Sigmoid colon (tissue), 7 donors: ENCODE measurements at places on chromosomes 4 and X. TPM values are rescaled to one million over a fixed set of nuclear protein-coding genes. Genes with fewer than 3 reads are reported as not detected.

GRCh38 chr4:34271479-34272355, 1972.6 kb downstream of the ARAP2 start:
- no peak overlapping the region for H3K27ac ChIP-seq
- DNase-seq, result no peak
- no peaks in the 10 kb centered on the region for H3K27me3 ChIP-seq
- no peak overlapping the region for H3K4me3 ChIP-seq
- H3K36me3 ChIP-seq, result no peaks in the 10 kb centered on the region
- H3K4me1 ChIP-seq, result no peaks in the 10 kb centered on the region

DNA sequence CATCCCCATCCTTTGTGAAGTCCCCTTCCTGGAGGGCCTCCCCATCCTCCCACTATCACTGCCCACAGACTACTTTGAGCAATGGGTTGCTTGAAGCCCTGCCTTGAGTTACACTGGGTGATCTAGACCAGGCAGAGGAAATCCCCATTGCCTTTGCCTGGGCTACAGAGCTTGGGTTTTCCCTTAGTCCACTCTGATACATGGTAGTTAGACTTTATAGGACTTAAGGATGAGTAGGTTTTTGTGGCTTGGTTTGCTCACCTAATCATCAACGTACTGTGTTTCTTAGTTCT, 56.6 kb downstream of the TMEM131L start:
- no peak for DNase-seq
- H3K36me3 ChIP-seq, result no peaks in the 10 kb centered on the region

- no peak for DNase-seq
- H3K36me3 ChIP-seq, result no peaks in the 10 kb centered on the region
- peaks cover 11% of the 10 kb centered on the region for H3K4me1 ChIP-seq
- H3K27ac ChIP-seq, result no peak overlapping the region
- H3K27me3 ChIP-seq, result peaks cover 9% of the 10 kb centered on the region
Observed at GRCh38 chr4:186487726-186488125, 67.6 kb downstream of the MTNR1A start.

- H3K27ac ChIP-seq, result no peak overlapping the region
- H3K4me3 ChIP-seq, result no peak overlapping the region
- no peak for DNase-seq
- H3K36me3 ChIP-seq, result no peaks in the 10 kb centered on the region
Observed at GRCh38 chr4:49221209-49221608, 235.1 kb downstream of the CWH43 start.

The SPRY1 gene
- total RNA-seq, result 37.6 TPM

- H3K27me3 ChIP-seq, result no peaks in the 10 kb centered on the region
- DNase-seq, result no peak
- H3K36me3 ChIP-seq, result no peaks in the 10 kb centered on the region
- H3K4me3 ChIP-seq, result no peak overlapping the region
- H3K4me1 ChIP-seq, result no peaks in the 10 kb centered on the region
Observed at GRCh38 chr4:177505171-177505615, 63.0 kb upstream of the AGA start.

DNA sequence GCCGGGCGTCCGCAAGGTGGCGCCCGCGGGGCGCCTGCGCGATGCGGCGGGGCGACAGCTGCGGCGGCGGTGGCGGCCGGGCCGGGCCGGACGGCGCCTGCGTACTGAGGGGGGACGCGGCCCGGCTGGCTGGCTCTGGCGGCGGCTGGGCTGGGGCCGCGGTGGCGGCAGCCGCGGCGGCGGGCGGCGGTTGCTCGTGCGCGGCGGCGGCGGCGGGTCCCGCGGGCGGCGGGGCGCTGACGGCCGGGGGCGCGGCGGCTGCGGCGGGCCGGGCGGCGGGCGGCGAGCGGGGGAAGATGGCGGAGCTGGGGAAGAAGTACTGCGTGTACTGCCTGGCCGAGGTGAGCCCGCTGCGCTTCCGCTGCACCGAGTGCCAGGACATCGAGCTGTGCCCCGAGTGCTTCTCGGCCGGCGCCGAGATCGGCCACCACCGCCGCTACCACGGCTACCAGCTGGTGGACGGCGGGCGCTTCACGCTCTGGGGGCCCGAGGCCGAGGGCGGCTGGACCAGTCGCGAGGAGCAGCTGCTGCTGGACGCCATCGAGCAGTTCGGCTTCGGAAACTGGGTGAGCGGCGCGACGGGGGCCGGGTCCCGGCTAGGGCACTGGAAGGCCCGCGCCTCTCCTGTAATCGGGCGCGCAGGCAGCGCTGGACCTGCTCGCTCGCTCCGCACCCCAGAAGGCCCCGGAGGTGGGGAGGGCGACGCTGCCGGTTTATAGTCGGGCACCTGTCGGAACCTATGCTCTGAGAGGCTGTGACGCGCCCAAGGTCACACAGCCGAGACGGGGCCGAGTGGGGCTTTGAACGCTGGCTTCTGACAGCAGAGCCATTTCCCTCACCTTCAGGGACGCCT, at the start of gene TADA2B:
Gene TADA2B (plus strand): TSS at position 89 of the 853 bp plus-strand sequence. CDS start 208 bp downstream, at position 297.
- H3K36me3 ChIP-seq, result peaks cover 7% of the 10 kb centered on the region
- H3K4me3 ChIP-seq, result peak within 1 kb of the TSS; percentile 99
- no peaks in the 10 kb centered on the region for H3K27me3 ChIP-seq
- DNase-seq, result peak; percentile 79
- peaks cover 49% of the 10 kb centered on the region for H3K4me1 ChIP-seq
- H3K27ac ChIP-seq, result peak within 1 kb of the TSS; percentile 91

The CXCL6 gene
- not detected for total RNA-seq

DNA sequence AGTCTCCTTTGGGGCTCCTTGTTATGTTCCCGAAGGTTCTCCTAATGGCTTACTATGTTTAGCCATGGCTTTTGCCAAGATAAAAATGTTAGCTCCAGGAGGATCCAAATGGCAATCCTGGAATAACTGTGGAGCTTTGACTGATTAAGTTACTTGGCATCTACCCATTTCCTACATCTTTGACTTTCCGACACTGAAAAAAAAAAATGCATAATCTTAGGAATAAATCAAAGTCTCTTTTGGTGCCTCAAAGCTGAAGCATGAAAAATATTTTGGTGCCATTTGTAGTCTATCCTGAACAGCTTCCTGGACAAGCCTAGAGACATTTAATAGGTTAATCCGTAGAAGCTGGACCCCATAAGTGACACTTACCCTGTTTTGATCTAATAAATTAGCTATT, 191.7 kb downstream of the PALLD start:
- H3K27ac ChIP-seq, result no peak overlapping the region
- no peaks in the 10 kb centered on the region for H3K4me1 ChIP-seq
- H3K27me3 ChIP-seq, result no peaks in the 10 kb centered on the region
- no peaks in the 10 kb centered on the region for H3K36me3 ChIP-seq
- no peak for DNase-seq

The UGT2B17 gene
- total RNA-seq, result 1.1 TPM

DNA sequence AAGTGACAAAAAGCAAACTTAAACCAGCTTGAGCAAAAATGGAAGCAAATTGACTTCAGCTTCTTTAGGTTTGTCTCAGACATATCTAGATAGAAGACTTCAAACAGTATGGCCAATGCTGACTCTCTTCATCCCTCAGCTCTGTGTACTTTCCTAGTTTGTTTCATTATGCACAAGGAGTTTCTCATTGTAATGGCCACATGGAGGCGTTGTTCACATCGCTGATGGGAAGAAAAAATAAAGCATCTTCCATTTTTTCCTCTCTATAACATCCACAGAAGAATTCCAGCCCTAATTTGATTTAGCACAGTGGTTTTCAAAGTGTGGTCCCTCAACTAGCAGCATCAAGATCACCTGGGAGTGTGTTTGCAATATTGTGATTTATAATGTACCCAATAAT, 397.5 kb upstream of the PRKX start:
- no peaks in the 10 kb centered on the region for H3K36me3 ChIP-seq
- DNase-seq, result no peak
- H3K27ac ChIP-seq, result no peak overlapping the region
- H3K4me1 ChIP-seq, result no peaks in the 10 kb centered on the region
- H3K27me3 ChIP-seq, result no peaks in the 10 kb centered on the region

GRCh38 chr4:7766661-7767345, 172.9 kb downstream of the AFAP1 start:
- DNase-seq, result peak; percentile 90
- H3K27ac ChIP-seq, result peak overlapping the region; percentile 46
- H3K4me3 ChIP-seq, result no peak overlapping the region
- H3K4me1 ChIP-seq, result peaks cover 44% of the 10 kb centered on the region
- no peaks in the 10 kb centered on the region for H3K27me3 ChIP-seq

GRCh38 chr4:185657183-185657582, 121.9 kb upstream of the PDLIM3 start:
- peak; percentile 78 for DNase-seq
- H3K36me3 ChIP-seq, result peaks cover 7% of the 10 kb centered on the region
- H3K4me1 ChIP-seq, result peaks cover 46% of the 10 kb centered on the region
- peak overlapping the region; percentile 83 for H3K27ac ChIP-seq
- peak overlapping the region; percentile 56 for H3K4me3 ChIP-seq
- no peaks in the 10 kb centered on the region for H3K27me3 ChIP-seq

The FMR1NB gene
- not detected for total RNA-seq

- no peak for DNase-seq
- H3K27ac ChIP-seq, result no peak overlapping the region
- H3K4me1 ChIP-seq, result no peaks in the 10 kb centered on the region
Observed at GRCh38 chrX:24575496-24575895, 71.7 kb downstream of the PCYT1B start.

The MAGEB17 gene
- total RNA-seq, result 0.66 TPM

- H3K27ac ChIP-seq, result no peak overlapping the region
- peaks cover 4% of the 10 kb centered on the region for H3K4me1 ChIP-seq
- H3K27me3 ChIP-seq, result no peaks in the 10 kb centered on the region
- DNase-seq, result no peak
Observed at GRCh38 chrX:68916891-68917290, 88.1 kb downstream of the EFNB1 start.

GRCh38 chr4:25413261-25413660, 36.2 kb downstream of the ANAPC4 start:
- H3K36me3 ChIP-seq, result peaks cover 100% of the 10 kb centered on the region
- DNase-seq, result no peak
- no peak overlapping the region for H3K27ac ChIP-seq

The HPSE gene
- total RNA-seq, result 0.54 TPM

DNA sequence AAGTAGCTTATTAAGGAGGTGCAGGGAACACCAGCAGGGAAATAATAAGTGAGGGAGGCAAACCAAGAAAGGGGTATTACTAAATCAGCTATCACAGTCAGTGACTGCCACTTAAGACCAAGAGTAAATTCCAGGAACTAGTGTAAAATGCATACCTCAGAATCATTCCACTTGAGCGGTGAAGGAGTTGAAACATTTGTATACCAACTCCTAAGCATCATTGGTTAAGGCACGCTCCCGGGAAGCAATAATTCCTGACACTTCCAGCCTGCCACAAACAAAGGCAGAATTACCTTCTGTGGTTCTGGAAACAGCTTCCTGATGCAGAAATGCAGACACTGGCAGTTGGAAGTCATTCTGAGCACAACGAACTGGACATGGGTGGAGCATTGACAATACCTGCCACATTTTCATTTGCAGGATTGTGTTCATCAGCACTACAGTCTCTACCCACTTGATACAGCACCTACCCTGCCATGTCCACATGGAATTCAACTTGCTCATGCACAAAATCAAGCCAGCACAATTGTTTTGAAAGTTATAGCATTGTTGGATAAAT, 82.1 kb downstream of the PPP1R2C start:
- no peak overlapping the region for H3K27ac ChIP-seq
- no peaks in the 10 kb centered on the region for H3K27me3 ChIP-seq
- no peak for DNase-seq
- no peaks in the 10 kb centered on the region for H3K4me1 ChIP-seq
- H3K36me3 ChIP-seq, result no peaks in the 10 kb centered on the region

- no peak overlapping the region for H3K4me3 ChIP-seq
- H3K36me3 ChIP-seq, result no peaks in the 10 kb centered on the region
- no peaks in the 10 kb centered on the region for H3K4me1 ChIP-seq
- no peak for DNase-seq
- no peak overlapping the region for H3K27ac ChIP-seq
Observed at GRCh38 chr4:24930151-24930550, 17.3 kb upstream of the CCDC149 start.

GRCh38 chr4:116639070-116639577, 446.3 kb downstream of the TRAM1L1 start:
- H3K4me1 ChIP-seq, result no peaks in the 10 kb centered on the region
- no peak overlapping the region for H3K4me3 ChIP-seq
- no peak overlapping the region for H3K27ac ChIP-seq

The RASSF6 gene
- total RNA-seq, result not detected
